Activated naive CD4-positive, alpha-beta T cell treated with anti-CD3 and anti-CD28 coated beads for 36 hours (primary cell): ENCODE measurements at places on chromosomes 6 and 20.
A peak's percentile ranks its signal among the peaks of the same experiment; 100 is the strongest.

GRCh38 chr20:45053430-45054351 lies 47.2 kb downstream of the KCNS1 start:
- DNase-seq, result no peak
- H3K4me1 ChIP-seq, result peaks cover 80% of the 10 kb centered on the region
- no peaks in the 10 kb centered on the region for H3K27me3 ChIP-seq
- H3K27ac ChIP-seq, result peak overlapping the region; percentile 80
- peaks cover 26% of the 10 kb centered on the region for H3K36me3 ChIP-seq

- no peaks in the 10 kb centered on the region for H3K27me3 ChIP-seq
- DNase-seq, result no peak
- no peaks in the 10 kb centered on the region for H3K4me1 ChIP-seq
Observed at GRCh38 chr6:81636930-81637568, 115.4 kb downstream of the TENT5A start.

- no peak for DNase-seq
- no peak overlapping the region for H3K27ac ChIP-seq
- H3K4me3 ChIP-seq, result no peak overlapping the region
- no peaks in the 10 kb centered on the region for H3K4me1 ChIP-seq
Observed at GRCh38 chr20:16061351-16061750, 511.9 kb downstream of the KIF16B start.

- no peak for DNase-seq
- no peaks in the 10 kb centered on the region for H3K27me3 ChIP-seq
- no peak overlapping the region for H3K27ac ChIP-seq
Observed at GRCh38 chr20:23160536-23161243, 74.6 kb upstream of the CD93 start.
